Fibroblast of the conjunctiva (primary cell): ENCODE measurements at places on chromosomes 4 and X.

GRCh38 chr4:86500527-86500926, 93.6 kb upstream of the PTPN13 start:
- no peak for DNase-seq

- no peak for DNase-seq
Measured at GRCh38 chr4:56200275-56200674, 187.0 kb downstream of the AASDH start.

GRCh38 chr4:54090804-54091623, 8.9 kb upstream of the GSX2 start:
- no peak for DNase-seq

DNA sequence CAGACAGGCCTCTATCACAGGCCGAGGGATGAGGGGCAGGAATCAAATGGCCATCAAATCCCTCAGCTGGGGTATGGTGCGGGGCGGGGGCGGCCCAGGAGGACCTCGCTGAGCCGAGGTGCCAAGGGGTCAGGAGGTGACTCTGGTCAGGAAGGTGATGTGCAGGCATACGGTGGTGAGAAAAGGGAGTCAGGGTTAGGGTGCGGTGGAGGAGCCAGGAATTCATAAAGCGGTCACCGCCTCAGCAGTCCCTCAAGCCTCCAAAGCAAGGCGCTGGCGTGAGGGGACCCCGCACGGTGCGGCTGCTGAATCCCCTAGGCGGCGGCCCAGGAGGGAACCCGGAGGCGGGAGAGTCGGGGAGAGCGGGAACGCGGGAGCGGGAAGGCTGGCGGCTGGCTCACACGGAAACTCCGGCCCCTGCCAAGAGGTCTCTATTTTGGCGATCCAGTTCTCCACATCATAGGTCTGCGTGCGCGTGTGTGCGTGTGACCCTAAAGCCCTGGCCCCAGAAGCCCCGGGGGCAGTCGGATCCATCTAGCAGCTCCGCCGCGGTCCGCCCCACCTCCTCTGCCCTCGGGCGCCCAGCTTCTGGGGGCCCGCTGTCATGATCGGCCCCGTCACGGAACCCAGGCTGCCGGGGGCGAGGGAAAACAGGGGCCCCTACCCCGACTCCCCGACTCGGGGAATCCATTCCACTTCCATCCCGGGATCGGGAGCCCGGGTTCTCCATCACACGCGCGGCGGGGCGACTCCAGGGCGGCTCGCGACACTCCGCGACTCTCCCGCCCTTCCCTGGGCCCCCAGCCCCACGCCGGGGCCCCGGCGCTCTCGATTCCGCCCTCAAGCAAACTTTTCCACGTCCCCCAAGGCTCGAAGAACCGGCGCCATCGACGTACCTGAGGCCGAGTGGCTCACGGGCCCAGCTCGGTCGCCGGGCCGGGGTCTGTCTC, 593 bp downstream of the ELF4 start:
- no peak for DNase-seq

DNA sequence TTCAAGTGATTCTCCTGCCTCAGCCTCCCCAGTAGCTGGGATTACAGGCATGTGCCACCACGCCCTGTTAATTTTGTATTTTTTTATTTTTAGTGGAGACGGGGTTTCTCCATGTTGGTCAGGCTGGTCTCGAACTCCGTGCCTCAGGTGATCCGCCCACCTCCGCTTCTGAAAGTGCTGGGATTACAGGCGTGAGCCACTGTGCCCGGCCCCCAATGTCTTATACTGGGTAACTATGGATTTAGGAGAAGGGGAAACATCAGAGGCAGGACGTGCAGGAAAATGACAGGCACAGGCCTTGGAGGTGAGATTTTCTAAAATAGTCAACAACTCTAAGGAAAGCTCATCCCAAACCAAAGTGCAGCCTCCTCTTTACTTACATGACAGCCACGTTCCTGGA, 11.1 kb upstream of the TSPYL2 start:
- no peak for DNase-seq

GRCh38 chrX:136163689-136164088, 16.4 kb downstream of the FHL1 start:
- DNase-seq, result no peak

DNA sequence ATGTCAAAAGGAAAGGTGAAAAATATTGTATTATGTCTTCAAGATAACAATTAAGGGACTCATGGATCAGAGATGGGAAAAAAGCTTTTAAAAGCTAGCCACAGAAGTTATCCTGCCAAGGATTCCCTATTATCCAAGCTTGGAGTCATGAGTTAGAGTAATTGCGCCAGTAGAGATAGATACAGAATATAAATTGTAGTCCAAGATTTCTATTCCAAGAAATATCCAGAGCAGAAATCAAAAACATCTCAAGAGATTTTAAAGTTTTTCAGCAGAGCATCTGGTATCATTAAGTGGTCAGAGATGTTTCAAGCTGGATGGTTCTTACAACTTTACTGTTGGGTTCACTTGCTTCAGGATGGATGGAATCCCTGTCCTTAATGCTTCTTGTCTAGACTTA, 186.7 kb downstream of the PCDH18 start:
- no peak for DNase-seq

GRCh38 chr4:89254847-89255246, 52.8 kb downstream of the GPRIN3 start:
- no peak for DNase-seq

DNA sequence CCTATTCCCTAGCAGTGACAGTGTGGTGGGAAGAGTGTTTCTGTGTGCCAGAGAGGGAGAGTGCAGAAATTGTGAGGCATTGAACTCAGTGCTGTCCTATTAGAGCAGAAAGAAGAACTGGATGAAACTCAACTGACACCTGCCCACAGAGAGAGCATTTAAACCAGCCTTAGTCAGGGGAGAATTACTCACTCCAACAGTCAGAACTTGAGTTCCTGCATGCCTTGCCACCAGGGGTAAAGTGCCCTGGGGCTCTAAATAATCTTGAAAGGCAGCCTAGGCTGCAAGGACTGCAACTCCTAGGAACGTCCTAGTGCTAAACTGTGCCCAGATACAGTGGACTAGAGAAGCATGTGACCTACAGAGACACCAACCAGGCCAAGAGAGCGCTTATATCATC, 12.8 kb downstream of the CYSLTR1 start:
- no peak for DNase-seq

GRCh38 chr4:166518776-166519175, 645.7 kb downstream of the TLL1 start:
- no peak for DNase-seq

GRCh38 chr4:121041307-121042090, 30.8 kb downstream of the NDNF start:
- DNase-seq, result no peak

DNA sequence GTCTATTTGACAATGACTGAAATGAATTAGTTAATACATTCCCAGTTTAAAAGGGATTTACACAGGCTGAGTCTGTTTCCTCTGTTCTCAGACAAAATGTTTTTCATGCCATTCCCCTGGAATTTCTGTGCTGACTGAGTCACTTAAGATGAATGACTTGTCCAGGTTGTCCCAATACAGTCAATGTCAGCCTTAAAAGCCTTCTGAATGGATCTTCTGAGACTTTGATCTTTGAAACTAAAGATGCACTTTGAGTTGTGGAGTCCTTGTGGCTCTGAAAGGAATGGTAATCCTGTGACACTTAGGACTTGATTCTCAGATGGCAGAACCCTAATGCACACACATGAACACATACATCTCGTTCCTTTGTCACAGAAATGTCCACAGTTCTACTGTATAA, 622.2 kb upstream of the GRID2 start:
- DNase-seq, result no peak

DNA sequence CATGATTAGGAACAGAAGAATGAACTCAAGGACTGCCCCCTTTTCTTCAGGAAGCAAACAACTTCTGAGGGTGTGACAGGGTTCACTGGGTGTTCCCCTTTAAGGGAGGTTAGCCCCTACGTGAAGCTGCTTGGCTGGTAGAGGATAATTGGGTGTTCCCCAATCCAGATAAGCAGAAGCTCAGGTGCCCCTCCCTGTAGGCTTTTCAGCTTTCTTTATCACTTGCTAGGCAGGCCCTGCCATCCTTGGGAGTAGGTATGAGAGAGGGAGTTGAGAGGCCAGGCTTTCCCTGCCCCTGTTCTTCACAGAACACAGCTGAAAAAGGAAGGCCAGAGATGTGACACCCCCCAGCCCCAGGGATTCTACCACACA, 44.2 kb downstream of the RTL9 start:
- DNase-seq, result no peak

DNA sequence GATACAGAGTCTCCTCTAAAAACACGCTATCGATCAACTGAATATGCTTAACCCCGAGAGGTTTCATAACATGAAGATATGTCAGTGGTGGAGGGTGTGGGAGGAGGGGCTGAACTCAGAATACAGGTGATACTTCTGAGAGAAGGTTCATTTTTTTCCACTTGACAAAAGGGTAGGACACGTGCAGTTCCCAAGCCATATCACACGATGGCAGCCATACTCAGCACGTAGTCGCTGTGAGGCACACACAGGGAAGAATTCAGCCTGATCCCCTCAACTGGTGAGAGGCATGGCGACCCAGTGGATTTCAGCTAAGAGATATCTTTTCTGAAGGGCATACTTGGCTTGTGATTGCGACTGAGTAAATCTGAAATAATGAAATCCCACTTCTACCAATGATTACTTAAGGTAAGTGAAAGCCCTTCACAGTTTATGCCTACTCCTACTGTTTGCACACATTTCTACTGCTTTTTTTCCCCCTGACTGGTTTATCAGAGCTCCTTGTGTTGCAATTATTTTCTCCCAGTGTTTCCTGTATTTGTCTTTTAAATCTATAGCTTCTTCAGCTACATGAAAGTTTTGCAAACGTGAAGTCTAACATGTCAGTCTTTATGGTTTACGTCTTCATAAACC, 133.1 kb downstream of the CORIN start:
- peak; percentile 14 for DNase-seq

DNA sequence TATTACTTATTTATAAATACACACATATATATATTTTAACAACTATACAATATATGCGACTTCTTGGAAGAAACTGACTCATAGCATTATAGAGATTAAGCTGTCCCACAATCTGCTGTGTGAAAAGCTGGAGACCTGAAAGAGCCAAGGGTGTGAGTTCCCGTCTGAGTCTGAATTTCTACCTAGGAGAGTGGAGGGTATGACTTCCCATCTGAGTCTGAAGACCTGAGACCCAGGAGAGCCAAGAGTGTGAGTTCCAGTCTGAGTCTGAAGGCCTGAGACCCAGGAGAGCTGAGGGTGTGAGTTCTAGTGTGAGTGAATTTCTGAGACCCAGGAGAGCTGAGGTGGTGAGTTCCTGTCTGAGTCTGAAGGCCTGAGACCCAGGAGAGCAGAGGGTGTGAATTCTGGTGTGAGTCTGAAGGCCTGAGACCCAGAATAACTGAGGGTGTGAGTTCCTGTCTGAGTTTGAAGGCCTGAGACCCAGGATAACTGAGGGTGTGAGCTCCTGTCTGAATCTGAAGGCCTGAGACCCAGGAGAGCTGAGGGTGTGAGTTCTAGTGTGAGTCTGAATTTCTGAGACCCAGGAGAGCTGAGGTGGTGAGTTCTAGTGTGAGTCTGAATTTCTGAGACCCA, 8.9 kb upstream of the P2RY8 start:
- DNase-seq, result no peak

- DNase-seq, result no peak
Measured at GRCh38 chr4:149102765-149103164, 660.6 kb upstream of the NR3C2 start.

- DNase-seq, result no peak
Measured at GRCh38 chr4:62544428-62544827, 1344.3 kb downstream of the ADGRL3 start.

- peak; percentile 87 for DNase-seq
Measured at GRCh38 chr4:113958766-113959538, 20.5 kb downstream of the ARSJ start.

DNA sequence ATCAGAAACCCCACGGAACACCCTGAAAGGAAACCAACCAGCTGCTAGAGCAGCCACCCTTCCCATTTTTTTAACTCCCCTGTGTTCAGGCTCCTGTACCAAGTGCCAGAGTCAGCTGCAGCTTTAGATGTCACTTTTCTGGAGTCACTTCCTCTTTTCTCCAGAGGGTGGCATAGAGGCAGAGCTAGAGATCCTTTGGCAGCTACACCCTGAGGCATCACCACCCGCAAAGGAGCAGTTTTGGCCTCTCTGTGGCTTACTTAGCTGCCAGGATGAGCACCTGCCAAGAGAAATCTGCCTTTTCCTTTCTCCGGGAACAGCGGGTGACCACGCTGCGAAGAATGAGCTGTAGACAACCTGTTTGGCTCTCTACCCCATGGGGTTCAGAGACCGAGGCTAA, 58.0 kb upstream of the CHRDL1 start:
- DNase-seq, result no peak

DNA sequence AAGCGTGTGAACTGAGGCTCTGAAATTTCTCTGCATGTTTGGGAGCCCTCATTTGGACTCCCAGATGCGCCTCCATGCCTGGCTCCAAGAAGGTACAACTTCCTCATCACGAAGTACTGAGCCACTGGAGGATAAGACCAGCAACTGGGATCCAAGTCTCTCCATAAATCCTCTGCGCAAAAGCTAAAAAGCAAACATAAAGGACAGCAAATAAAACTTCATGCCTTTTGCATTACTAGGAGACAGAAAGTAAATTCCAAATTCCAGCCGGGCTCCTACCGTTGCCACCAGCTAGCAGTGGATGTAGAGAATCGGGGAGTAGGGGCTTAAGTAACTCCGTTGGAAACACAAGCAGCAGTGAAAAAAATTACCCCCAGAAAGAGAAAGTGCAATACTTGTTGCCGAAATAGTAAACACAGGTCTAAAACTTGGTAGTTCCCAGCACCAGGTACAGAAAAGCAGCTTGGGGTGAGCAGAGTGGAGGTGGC, 477.1 kb upstream of the TENM3 start:
- DNase-seq, result no peak

GRCh38 chr4:164949448-164950143, 27.9 kb downstream of the TRIM61 start:
- DNase-seq, result no peak

DNA sequence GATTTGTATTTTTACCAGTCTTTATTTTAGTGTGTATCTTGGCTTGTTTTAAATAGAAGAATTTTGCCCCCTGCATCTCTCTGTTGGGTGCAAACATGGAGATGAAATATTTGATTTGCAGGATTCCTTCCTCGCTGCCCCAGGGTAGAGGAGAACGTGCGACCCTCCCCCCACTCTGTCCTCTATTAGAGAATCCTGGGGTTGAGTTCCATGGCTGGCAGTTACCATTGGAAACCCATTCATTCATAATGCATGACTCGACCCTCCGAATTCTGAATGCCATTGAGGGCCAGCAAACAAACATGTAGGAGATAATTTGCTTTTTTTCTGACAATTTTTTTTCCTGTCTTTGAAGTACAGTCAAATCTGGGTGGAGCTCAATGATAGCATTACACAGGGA, 53.7 kb downstream of the TRIM2 start:
- DNase-seq, result no peak

- DNase-seq, result no peak
Measured at GRCh38 chr4:37685823-37686372, 278 bp downstream of the RELL1 start.
